ENCODE measurements at places on chromosomes 7 and 10.

GRCh38 chr7:66250711-66251110 is 45.6 kb downstream of the TPST1 start:
- no peak for DNase-seq

DNA sequence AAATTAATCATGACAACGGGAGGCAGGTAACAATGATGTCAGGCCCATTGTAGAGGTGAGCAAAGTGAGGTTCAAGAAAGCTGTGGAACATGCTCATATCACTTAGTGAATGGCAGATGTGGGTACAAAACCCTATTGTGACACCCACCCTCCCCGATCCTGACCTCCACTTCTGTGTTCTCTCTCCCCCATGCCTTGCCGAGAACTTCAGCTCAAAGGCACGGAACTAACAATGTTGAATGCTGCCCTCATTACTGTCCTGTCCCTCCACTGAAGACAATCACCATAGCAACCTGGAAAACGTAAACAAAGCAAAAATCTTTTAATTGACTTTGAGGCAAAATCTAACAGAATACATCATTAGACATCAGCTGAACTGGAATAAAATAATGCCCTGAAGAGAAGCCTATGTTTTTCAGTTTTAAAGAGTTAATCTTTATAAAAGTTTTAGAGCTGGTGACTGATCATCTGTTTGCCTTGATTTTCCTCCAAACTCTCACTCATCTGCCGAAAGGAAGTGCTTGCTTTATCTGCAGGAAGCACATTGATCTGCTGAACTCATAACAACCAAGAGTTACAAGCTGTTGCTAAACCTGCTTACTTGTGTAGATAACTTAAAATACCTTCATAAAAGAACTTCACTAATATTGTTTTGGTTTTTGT is 133.6 kb downstream of the CUBN start:
- DNase-seq, result no peak

- no peak for DNase-seq
Observed at GRCh38 chr10:101047268-101047667, 14.5 kb upstream of the KAZALD1 start.

- DNase-seq, result no peak
Observed at GRCh38 chr7:144391823-144392255, 11.7 kb downstream of the NOBOX start.

DNA sequence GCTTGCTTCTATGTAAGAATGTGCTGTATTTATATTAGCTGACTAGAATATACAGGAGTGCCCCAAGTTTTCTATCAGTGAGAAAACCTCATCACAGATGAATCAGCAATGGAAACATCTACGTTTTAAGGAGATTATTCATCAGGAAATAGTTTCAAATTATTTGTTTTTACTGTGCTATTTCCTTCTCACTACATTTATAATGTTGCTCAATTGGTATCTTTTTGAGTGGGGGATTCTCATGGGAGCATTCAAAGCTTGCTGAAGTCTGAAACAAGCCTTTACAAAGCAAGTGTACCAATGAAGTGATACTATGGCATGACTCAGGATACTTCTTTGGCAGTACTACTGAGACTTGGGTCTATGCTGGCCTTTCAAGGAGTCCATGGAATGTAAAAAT is 191.1 kb upstream of the SLC26A5 start:
- no peak for DNase-seq

- no peak for DNase-seq
Observed at GRCh38 chr7:111668711-111669110, 106.4 kb upstream of the IMMP2L start.

DNA sequence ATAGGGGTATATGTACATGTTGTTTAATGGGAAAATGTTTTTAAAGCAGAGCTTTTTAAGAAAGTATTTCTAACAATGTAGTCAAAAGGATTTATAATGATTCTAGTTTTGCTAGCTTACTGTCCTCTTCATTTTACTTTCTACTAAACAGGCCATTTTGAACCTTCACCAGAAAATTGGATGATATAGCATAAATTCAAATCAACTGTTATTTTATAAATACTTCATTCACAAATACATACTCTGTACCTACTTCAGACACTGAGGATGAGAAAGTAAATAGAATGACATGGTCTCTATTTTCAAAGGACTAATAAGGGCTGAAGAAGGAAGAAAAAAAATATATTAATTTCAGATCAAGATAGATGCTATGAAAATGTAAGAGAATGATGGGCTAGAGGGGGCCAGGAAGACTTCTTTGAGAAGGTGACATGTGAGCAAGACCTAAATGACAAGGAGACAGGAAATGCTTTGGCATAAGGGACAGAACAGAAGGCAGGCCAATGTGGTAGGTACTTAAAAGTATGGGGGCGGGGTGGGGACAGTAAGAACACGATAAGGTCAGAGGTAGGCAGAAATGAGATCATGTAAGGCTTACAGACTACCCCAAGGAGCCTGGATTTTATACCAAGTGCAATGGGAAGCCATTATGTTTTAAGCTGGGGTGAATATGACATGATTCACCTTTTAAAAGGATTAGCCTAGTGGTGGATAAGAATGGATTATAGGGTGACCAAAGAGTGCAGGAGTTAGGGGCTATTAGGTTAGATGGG is 5.2 kb downstream of the NAMPT start:
- peak; percentile 62 for DNase-seq

GRCh38 chr7:95327356-95327755 is 3.0 kb upstream of the PON1 start:
- no peak for DNase-seq

- no peak for DNase-seq
Observed at GRCh38 chr10:13117841-13118783, 18.1 kb downstream of the OPTN start.

DNA sequence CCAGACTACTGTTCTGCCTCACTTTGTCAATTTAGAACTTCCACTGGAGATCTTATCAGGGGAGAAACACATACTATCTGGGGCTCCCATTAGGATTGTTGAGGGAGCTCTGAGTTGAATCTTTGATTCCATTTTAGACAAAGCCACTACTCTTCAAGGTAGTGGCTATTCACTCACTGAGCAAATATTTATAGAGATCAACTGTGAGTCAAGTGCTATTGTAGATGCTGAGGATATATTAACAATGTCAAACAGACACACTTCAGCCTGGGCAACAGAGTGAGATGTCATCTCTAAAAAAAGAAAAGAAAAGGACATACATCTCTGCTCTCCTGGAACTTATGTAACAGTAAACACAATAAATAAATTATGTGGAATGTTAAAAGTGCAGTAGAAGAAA is 315.3 kb downstream of the PTEN start:
- no peak for DNase-seq

DNA sequence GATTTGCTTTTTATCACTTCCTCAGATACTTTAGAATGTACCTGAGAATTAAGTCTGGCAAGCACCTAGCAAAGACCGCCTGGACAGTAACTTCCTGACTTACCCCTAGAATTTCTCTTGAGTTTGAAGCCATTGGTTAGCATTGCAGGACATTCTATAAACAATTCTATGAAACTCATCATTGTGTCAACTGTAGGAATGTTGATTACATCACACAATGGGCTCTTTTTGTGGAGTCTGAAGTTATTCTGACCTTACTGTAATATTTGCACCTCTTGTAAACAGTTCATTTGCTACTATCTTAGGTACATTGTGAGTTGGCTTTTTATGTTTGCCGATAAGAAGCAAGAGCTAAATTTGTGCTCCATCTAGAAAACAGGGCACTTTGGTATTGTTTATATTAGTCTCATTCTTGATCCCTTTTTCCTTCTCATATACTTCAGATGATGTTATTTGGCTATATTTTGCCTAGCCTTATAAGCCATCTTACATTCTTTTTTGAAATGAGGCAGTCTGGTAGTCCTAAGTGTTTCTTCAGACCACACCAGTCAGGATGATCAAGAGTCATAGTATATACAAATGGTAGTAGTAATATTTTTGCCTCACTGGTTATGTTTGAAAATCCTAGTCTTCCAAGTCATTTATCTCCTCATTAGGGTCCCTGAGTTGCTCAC is 52.4 kb downstream of the CASD1 start:
- no peak for DNase-seq

DNA sequence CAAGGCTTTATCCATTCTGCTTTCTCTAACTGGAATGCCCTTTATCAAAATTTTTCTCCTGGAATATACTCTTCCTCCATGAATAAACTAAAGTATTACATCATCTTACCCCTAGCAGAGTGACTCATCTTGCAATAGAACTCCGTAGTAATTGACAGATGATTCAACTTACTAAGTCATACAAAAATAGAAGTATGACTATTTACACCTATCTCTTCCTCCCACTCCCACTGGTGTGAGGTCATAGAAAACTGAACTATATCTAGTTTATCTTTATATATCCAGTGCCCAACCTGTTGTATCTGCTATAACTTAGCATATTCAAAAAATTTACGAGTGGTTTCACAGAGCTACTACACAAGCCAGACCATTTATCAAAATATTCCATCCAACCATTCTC is 26.1 kb downstream of the ABCB1 start:
- DNase-seq, result no peak

- DNase-seq, result no peak
Observed at GRCh38 chr7:46928719-46929118, 653.2 kb downstream of the TNS3 start.

GRCh38 chr10:24897326-24897926 is 55.0 kb downstream of the PRTFDC1 start:
- DNase-seq, result peak; percentile 7

DNA sequence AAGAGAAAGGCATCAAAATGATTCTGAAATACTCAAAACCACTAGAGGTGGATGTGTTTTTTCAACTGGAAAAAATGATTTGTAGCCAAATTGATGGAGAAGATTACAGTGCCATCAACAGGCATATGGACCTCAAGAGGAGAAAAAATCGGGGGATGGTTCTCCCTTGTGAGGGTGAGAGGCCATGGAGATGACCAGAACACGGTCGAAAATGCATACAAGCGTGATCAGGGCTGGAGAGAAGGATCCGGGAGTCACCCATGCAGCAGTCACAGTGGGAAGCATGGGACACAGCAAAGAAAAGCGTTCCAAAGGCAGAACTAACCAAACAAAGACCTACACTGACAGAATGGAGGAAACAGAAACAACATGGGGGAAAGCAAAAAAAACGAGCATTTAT is 80.3 kb downstream of the SLC37A3 start:
- no peak for DNase-seq

DNA sequence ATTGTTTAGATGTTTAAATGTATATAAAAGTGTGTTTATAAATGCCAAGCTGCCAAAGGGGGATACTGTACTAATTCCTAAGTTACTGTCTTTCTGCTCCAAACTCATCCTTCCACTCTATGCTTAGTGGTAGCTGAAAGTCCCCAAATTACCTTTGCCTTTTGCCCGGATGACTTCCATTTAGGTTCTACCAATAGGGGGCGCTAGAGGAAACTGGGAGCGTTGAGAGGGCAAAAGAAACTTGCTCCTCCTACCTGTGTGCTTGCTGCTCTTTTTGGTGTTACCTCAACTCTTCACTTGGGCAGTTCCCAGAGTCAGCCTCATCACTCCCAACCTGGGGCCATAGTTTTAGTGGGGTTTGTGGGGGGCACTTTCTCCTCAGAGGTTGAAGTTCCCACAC is 5.9 kb upstream of the OR2A25 start:
- DNase-seq, result no peak

DNA sequence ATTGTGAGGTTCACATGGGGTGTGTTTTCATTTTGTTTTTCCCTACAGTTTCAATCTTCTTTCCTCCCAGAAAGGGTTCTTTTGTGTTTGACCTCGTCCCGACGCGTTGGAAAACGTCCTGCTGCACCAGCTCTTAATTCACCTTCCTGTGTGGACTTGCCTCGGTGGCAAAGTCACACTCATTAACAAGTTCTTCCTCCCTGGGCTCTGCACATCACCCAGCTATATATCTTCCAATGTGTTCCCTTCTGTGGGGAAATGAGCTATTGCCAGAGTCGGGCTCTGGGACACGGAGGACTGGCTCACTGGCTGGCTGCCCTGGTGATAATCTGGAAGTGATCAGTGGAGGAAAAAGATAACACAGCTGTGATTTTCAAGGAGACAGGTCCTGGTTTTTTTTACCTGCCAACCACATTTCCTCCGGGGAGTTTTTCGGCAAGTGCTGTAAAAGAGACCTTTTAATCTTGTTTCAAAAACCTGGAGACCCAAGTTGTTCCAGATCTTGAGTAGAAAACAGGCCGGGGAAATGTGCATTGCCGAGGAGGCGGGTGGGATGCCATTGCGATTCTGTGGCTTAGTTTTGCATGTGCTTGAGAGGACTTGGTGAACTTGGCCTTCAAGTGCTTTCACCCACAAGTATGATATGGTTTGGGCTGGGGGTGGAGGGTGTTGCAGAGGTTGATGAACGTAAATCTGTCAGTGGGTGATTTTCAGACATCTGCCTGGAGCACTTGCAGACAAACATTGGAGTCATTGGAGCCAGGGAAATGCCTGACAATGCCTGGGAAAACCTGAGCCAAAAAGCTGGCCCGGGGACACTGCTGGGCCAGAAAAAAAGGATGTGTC is 96.5 kb upstream of the CREB5 start:
- DNase-seq, result no peak

DNA sequence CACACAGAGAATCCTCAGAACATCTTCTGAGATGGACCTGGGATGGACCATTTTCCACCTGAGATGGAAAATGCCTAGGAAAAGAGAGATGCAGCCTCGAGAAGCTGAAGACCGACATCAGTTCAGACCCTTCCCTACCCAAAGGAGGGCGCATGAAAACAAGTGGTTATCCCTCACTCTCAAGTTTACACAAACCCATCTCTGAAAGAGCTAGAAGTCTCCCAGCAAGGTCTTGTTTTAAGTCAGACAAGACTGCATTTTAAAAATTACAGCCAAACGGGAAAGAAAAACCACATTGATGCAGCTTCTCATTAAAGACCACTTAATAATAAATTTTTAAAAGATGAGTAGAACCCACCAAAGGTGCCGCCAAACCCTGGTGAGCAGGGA is 1.3 kb downstream of the RAPGEF5 start:
- DNase-seq, result no peak

- no peak for DNase-seq
Observed at GRCh38 chr7:108461840-108462239, 5.6 kb upstream of the NRCAM start.

DNA sequence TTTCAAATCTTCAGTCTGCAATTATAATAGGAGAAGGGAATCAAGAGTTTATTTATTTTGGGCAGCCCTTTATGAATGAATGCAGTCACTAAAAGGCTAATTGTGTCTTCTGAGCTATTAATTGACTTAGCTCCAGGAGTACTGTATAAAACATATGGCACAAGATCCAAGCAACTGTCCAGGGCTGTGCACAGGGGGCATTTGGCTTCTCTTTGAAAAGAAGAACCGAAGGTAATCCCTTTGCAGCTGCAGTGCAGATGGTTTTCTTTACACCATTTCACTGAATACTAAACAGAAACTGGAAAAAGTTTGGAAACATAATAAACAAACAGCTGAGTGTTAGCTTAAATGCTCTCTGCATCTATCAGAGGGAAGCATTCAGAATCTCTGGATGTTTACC is 282.6 kb upstream of the LRRN3 start:
- no peak for DNase-seq

GRCh38 chr10:92291921-92292845 is 1.2 kb downstream of the MARCHF5 start:
- DNase-seq, result peak; percentile 32

- no peak for DNase-seq
Observed at GRCh38 chr7:130874071-130874915, 140.3 kb upstream of the KLF14 start.

GRCh38 chr7:116897661-116898060 is 35.3 kb downstream of the CAPZA2 start:
- no peak for DNase-seq

- DNase-seq, result no peak
Observed at GRCh38 chr10:113071446-113071845, 121.4 kb downstream of the TCF7L2 start.
